Colonic mucosa (tissue), 4 donors: ENCODE measurements at places on chromosomes 16 and 17.
A peak's percentile ranks its signal among the peaks of the same experiment; 100 is the strongest.

DNA sequence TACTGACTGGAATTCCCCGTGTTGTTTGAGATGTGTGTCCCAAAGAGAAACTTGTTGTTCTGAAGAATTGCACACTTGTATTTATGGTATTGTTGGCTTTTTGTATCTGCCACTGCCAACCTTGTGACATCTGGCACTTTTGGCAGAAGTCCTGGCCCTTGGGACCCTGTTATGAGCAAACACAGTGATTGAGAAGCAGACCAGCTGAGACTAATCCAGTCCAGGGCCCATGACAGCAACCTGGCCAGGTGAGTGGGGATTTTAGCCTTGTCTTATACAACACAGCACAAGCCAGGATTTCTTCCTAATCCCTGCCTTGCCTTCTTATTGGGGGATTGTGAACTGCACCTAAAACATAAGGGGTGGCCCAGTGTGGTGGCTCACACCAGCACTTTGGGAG lies 80.0 kb downstream of the NTN1 start:
- DNase-seq: no peak

- no peak for DNase-seq
Measured at GRCh38 chr17:59764292-59764741, 56.9 kb downstream of the VMP1 start.

DNA sequence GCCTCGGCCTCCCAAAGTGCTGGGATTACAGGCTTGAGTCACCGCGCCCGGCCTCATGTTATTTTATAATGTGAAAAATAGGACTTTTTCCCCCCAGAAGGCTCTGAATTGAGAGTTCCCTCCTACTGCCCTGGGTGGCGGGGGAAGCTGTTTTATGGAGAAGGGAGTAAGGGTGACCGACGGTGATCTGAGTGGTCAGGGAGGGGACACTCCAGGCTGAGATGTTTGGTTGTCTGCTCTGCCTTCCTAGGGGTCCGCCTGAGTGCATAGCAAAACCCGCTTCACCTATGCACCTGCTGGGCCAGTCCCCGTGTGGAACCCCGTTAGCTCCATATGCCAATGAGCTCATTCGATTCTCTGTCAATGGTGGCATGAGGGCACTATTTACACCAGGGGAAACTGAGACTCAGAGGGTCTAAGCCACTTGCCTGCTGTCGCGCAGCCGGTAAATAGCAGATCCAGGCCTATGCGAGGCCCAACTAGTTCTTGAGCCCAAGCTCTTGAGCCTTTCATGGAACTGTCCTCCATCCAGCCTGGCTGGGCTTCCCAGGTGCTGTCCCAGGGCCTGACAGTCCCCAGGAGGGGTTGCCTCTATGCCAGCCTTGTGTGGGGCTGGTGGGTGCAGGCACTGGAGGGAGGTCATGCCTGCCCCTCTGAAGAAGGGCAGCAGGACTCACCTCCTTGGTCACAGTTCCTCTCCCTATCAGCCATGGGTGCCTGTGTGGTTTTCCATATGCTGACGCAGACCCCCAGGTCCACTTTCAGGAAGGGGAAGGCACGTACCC lies 1.7 kb upstream of the GJD3 start:
- no peak for DNase-seq

- DNase-seq: no peak
Measured at GRCh38 chr17:45777388-45777787, 6.7 kb upstream of the CRHR1 start.

GRCh38 chr16:55773859-55774549 lies 58.9 kb downstream of the CES1 start:
- no peak for DNase-seq

DNA sequence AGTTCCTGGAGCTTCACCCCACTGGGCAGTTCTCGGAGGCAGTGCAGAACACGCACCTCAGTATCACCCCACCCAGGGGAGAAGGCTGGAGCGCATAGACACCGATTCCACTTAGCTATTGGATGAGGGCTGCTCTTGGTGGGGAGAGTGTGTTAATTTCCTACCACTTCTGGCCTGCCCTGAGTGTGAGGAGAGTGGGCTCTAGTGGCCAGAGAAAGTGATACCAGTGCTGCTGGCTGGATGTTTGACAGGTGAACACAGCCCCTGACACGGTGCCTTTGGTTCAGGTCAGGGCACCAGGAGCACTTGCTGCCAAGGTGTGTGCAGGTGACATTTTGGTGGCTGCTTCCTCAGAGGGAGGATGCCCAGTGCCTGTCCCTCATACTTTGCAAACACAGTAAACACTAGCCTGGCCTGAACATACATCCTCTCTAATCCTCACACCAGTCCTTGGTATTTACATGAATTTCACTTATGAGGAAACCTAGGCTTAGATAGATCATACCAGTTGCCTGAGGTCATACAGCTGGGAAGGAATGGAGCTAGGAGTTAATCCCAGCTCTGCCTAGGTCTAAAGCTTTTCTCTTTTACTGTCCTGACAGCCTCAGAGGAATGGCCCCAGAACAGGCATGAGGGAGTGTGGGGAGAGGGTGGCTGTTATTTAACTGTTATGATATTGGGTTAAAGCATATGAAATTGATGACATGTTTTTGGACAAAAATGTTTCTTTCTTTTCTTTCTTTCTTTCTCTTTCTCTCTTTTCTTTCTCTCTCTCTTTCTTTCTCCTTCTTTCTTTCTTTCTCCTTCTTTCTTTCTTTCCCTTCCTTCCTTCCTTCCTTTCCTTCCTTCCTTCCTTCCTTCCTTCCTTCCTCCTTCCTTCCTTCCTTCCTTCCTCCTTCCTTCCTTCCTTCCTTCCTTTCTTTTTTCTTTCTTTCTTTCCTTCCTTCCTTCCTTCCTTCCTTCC lies 21.0 kb upstream of the ITGAX start:
- DNase-seq: no peak

GRCh38 chr17:47998044-47998443 lies 27.1 kb downstream of the CDK5RAP3 start:
- DNase-seq: no peak

DNA sequence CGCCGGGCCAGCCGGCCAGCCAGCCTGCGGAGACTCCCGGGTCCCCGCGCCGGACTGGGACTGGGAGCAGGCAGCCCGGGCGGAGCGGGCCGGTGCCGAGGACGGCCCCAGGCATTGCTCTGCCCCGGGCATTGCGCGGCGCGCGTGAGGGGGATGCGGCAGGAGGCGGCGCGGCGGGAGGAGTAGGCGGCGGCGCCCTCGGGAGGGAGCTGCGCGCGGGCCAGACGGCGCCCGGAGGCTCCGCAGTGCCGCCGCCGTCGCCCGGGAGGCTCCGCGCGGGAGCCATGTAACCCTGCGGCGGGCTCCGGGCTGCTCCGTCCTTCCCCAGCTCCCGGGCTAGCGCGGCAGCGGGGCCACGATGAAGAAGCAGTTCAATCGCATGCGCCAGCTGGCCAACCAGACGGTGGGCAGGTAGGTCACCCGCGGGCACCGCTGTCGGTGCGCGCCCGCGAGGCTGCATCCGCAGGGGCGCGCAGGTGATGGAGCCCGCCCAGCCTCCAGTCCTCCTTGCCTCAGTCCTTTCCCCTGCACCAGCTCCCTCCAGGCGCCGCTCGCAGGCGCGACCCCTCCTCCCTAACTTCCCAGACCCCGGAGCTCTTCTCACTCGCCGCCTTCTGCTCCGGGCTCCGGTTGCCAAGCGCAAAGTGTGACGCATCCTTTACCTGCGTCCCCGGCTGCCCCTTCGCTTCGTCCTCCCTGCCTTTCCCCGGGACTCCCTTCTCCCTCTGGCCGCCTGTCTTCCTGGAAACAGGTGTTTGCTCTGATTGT lies at the start of gene ARHGAP44:
Gene ARHGAP44 (plus strand): TSS at position 18 of the 768 bp plus-strand sequence. CDS start 341 bp downstream, at position 359.
- peak; percentile 35 for DNase-seq

GRCh38 chr16:22751104-22751667 lies 62.8 kb upstream of the HS3ST2 start:
- no peak for DNase-seq
